ENCODE measurements at places on chromosomes 12 and 14. TPM values are rescaled to one million over a fixed set of nuclear protein-coding genes. Genes with fewer than 3 reads are reported as not detected.

Gene GSC
- total RNA-seq, result 0.58 TPM

Gene CBLN3
- 1.5 TPM for total RNA-seq

Gene OR6S1
- total RNA-seq, result not detected

Gene ACRBP
- 0.45 TPM for total RNA-seq

Gene CLEC1B
- not detected for total RNA-seq

Gene KIF5A
- 0.18 TPM for total RNA-seq

Gene EID3
- total RNA-seq, result 7.0 TPM
